ENCODE measurements at places on chromosomes 4 and X.

GRCh38 chr4:185695743-185696142 lies 116.3 kb downstream of the SORBS2 start:
- DNase-seq, result no peak

DNA sequence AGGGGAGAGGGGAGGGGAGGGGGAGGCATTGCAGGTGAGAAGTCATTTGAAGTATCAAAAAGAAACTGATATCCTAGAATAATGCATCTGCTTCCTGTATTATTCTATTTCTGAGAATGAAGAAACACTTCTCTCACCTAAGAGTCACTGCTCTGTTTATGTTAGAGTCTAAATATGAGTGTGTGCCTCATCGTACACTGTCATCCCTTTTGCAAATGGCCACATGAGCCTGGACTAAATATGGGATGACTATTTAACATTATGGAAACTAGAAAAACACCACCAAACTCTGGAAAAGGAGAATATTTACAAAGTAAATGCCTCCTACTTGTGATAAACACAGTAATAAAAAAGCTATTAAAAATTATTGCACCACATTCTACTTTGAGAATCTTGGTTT lies 146.4 kb upstream of the NOCT start:
- no peak for DNase-seq

GRCh38 chr4:78765432-78766006 lies 10.6 kb upstream of the BMP2K start:
- no peak for DNase-seq

GRCh38 chr4:125676583-125676982 lies 361.8 kb downstream of the FAT4 start:
- no peak for DNase-seq

GRCh38 chr4:144799486-144799885 lies 153.5 kb downstream of the HHIP start:
- no peak for DNase-seq

- no peak for DNase-seq
These were observed 399.6 kb upstream of the NDST3 start for GRCh38 chr4:117634716-117635115.

DNA sequence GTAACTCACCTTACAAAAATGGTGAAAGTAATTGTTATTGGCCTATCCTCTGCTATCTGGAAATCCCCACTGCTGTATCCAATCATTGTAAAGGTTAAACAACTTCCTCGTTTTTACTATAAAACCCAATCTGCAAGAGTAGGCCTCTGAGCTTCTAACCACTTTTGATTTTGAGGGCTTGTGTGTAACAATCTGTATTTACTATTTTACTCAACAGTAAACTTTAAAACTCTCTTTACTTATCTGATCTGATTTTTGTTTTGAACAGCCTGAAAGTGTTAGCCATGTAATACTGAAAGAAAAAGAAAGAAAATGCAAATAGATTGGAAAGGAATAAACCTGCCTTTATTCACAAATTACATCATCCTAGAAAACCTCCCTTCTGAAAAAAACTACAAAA lies 63.1 kb downstream of the SLC10A7 start:
- DNase-seq, result no peak

- DNase-seq, result no peak
These were observed 125.4 kb downstream of the BCOR start for GRCh38 chrX:39972340-39972739.

GRCh38 chr4:64250061-64250460 lies 159.2 kb downstream of the TECRL start:
- DNase-seq, result no peak

GRCh38 chr4:8400632-8401325 lies 39.7 kb downstream of the ACOX3 start:
- DNase-seq, result no peak

- DNase-seq, result no peak
These were observed 13.2 kb downstream of the MAGED2 start for GRCh38 chrX:54820737-54821136.

GRCh38 chr4:48654015-48654664 lies 125.9 kb downstream of the FRYL start:
- no peak for DNase-seq

- no peak for DNase-seq
These were observed 12.2 kb upstream of the TNIP3 start for GRCh38 chr4:121176082-121176934.

All from activated CD4-positive, alpha-beta memory T cell treated with anti-CD3 and anti-CD28 coated beads for 36 hours (primary cell).